Activated CD4-positive, alpha-beta T cell treated with anti-CD3 and anti-CD28 coated beads, Interleukin-2, amount 50 U/mL, for 4 hours (primary cell): ENCODE measurements at places on chromosomes 6 and 20.
A peak's percentile ranks its signal among the peaks of the same experiment; 100 is the strongest.

DNA sequence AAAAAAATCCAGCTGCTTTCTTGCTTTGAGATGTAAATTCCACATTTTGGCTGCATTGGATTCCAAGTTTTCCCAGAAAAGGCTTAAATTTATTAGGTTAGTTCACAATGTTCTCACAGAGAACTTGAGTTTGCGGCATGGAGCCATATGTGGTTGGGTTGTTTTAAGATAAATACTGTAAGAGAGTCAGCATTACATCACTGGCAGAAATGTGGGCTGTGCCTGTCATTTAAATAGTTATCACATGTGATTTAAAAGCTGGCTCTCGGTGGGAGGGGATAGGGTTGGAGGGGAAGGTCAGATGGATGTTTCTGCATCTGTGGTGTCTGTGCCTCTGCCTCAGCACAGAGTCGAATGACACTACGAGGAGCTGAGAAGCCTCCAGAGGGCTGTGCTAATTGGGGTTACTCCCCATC lies 73.8 kb upstream of the SCP2D1 start:
- no peak for DNase-seq

DNA sequence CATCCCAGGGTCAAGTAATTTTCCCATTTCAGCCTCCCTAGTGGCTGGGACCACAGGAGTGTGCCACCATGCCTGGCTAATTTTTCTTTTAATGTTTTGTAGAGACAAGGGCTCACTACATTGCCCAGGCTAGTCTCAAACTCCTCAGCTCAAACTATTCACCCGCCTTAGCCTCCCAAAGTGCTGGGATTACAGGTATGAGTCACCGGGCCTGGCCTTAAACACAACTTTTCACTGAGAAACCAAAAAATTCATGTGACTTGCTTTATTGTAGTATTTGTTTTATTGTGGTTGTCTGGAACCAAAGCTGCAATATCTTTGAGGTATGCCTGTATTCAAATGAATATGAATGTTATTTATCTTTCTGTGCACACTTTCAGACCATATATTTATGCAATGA lies 72.2 kb downstream of the RWDD2A start:
- no peak for DNase-seq

GRCh38 chr20:50270569-50270968 lies 79.9 kb downstream of the CEBPB start:
- DNase-seq = no peak

DNA sequence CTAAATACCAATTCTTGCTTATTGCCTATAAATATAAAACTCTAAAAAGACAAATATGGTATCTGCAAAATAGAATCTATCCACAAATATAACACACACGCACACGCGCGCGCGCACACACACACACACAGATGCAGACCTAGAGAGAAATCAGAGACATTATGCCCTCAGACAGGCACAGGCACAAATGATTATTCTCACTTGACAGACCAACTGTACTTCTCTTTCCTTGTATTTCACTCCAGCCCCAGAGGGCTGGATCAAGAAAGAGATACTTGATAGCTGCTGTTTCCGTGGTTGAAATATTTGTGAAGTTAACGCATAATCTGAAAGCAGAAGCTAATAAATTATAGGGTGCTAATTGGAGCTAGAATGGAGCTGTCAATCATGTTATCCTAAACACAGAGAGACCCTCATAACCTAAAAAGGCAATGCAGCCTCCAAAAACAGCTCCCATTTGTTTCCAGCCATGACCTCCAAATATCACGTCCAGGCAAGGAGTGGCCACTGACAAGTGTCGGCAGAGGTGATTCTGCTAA lies 11.5 kb downstream of the VGLL2 start:
- no peak for DNase-seq

DNA sequence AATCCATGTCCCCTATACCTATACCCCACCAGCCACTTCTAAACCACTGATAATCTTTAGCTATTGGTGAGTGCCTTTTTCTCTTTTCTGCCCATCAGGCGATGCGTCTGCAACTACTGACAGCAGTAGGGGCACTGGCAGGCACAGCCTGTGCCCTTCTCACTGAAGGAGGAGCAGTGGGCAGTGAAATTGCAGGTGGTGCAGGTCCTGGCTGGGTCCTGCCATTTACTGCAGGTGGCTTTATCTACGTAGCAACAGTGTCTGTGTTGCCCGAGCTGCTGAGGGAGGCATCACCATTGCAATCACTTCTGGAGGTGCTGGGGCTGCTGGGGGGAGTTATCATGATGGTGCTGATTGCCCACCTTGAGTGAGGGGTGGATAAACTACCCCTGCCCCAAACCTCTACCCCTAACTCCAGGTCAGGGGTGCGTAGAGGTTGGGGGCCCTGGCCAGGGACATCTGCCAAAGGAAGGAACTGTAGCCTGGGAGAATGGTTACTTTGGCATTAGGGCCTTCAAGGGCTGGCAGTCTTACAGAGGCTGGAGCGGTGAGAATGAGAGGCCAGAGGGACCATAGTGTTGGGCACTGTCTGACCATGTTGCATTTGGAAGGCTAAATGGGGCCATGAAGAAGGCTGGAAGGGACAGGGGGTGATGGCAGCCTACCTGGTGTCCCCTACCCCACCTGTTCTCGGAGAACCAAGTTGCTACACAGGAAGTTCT lies 851 bp upstream of the HSD17B8 start:
- no peak for DNase-seq

- no peak for DNase-seq
Measured at GRCh38 chr6:53691252-53691651, 25.7 kb upstream of the KLHL31 start.

DNA sequence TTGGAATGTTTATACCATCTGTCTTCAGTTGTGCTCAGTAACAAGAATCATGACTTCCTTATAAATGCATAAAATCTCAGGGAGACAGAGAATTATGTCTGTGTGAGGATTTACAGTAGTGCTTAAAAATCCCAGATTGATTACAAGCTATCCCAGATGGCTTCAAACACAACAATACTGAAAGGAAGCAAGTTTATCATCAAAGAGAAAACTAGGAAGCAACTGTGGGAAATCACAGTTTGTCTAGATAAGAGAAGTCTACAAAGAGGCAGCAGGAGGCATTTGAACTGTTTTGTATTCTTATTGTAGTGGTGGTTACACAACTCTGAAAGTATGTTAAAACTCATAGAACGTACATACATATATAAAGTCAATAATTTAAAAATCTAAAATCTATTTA lies 104.4 kb upstream of the SALL4 start:
- DNase-seq = no peak

DNA sequence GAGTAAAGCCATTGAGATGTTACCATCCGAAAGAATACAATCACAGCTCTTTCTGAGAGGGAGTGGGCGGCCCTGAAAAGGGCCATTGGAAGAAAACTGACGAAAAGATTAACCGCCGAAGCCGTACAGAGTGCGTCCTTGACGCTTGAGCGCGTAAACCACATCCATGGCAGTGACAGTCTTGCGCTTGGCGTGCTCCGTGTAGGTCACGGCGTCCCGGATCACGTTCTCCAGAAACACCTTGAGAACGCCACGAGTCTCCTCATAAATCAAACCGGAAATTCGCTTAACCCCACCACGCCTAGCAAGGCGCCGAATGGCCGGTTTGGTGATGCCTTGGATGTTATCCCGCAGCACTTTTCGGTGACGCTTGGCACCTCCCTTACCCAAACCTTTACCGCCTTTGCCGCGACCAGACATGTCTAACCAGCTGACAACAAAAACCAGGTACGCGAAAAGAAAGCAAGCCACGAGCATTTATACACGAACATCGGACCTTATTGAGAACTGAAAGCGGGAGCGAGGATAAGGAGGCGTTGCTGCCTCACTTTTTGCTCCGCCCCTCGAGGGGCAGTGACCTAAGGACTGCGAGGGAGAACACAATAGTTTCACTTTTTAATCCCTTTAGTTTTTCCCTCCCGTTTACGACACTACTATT lies 60.3 kb upstream of the HFE start:
- peak; percentile 90 for DNase-seq

DNA sequence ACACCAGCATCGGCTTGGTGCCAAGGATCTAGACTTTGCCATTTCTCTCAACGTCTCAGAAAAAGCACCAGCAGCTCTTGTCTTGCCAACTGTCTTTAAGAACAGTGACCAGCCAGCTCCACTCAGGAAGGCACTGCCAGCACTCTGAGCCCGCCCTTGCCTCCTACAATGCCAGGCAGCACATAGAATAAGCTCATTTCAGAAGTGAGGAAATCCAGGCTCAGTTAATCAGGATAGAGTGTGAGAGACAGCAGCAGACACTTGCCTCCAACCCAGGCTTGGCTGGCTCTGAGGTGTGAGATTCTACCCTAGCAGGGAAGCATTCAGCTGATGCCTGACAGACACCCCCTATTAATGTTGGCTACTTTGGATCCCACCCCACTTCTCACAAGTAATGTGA lies 4.3 kb upstream of the SYNDIG1 start:
- DNase-seq = no peak

GRCh38 chr20:58078741-58079522 lies 149.5 kb downstream of the ANKRD60 start:
- DNase-seq = no peak

DNA sequence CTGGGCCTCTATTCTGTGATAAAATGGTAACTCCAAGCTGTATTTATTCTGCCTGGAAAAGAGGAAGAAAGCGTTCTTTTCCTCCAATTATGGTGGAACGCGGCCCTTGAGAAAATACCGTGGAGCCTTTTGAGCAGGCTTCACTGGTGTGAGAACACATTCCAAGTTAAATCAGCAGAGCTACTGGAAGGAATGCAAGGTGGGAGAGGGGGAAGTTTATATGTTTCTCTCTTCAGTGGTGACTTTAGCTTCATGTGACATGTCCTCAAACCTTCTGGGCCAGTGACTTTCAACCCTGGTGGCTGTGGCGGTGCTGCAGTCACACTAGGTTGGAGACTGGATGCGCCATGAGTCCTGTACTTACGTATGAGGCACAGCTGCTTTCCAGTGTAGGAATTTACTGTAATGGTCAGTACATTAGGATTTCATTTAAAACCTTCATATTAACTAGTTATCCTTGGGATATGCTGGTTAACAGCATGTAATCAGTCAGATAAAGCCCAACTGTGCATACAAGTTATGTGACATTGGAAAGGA lies 221.7 kb downstream of the ARID1B start:
- no peak for DNase-seq

GRCh38 chr6:15575357-15576033 lies 87.3 kb downstream of the DTNBP1 start:
- DNase-seq = no peak

GRCh38 chr20:37935435-37935834 lies 32.5 kb downstream of the VSTM2L start:
- no peak for DNase-seq

DNA sequence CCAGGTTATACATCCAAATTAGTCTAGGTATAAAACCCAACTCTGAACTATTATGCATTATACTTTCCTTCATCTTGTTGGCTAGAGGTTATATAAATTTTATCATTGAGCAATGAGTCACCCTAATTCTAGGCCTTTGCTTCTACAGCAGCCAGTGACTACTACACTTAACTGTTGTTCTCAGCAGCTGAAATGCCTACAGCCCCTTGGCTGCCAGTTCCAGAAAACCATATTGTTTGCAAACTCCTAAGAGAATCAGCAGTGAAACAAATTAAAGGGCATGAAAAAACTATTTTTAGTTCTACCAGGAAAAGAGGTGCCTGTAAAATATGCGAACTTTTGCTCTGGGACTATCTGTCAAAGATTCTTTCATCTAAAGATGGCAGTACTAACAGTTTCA lies 292.8 kb downstream of the FRK start:
- no peak for DNase-seq

- DNase-seq = no peak
Measured at GRCh38 chr20:49315580-49315979, 37.7 kb upstream of the ZNFX1 start.

- DNase-seq = no peak
Measured at GRCh38 chr6:44652547-44652946, 265.0 kb downstream of the CDC5L start.

DNA sequence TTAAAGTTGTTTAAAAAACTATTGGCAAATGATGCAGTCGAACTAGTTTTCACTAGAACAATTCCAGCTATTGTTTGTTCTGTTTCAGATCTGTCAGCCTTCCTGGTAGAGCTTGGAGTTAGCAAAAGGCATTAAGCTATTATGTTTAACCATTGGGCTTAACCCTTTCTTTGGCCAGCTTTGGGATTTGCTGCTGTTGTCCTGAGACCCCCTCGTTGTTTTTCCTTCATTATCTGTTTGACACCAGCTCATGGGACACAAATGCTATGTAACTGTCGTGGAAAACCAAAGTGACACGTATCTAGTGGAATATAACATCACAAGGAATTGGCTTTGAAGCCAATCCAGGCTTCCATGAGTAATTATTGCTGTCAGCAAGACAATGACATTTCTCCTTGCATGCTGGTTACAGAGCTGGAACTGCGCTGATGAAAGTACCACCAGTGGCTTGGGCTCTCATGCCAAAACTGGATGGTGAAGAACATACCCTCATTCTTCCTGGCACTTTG lies 96.0 kb downstream of the EYA2 start:
- no peak for DNase-seq

DNA sequence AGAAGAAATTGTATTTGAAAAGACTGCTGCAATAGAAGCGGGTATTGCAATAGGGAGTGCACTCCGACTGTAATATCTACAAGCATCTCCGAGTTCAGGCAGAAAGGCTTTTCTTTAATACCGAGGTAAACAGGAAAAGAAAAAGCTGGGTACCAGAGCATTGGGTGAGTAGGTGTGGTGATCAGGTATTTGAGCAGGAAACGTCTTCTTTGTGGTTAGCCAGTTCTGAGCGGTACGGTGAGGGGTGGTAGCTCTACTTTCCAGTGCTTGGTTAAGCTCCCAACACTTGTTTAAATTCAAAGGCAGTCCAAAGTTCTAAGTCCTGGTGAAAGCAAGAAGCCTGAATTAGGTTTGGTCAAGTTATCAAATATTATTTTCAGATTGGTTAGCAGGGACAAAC lies 404.1 kb downstream of the LMBRD1 start:
- no peak for DNase-seq

GRCh38 chr20:9955646-9956045 lies 79.1 kb upstream of the ANKEF1 start:
- DNase-seq = no peak

- DNase-seq = no peak
Measured at GRCh38 chr20:24778585-24779031, 170.5 kb upstream of the CST7 start.

GRCh38 chr20:38152621-38153221 lies 12.3 kb downstream of the TGM2 start:
- DNase-seq = no peak
